ENCODE measurements at places on chromosomes 4 and X.

GRCh38 chr4:104907074-104907649 lies 239.5 kb upstream of the TET2 start:
- DNase-seq, result no peak

DNA sequence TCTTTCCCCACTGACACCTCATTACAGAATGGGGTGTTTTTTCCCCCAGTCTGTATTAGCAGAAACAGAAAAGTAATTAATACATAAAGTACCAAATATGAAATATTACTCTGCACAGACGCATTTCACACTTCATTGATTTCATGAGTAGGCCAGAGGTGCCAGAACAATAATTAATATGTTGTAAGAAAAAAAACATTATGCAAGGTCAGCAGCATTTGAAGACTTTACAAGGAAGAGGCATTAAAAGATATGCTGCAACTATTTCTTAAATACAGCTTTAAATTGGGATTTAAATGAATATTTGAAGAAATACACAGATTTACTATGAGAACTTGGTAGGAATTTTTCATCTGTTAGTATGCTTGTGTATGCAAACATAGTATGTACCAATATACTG lies 37.7 kb downstream of the NAA11 start:
- no peak for DNase-seq

DNA sequence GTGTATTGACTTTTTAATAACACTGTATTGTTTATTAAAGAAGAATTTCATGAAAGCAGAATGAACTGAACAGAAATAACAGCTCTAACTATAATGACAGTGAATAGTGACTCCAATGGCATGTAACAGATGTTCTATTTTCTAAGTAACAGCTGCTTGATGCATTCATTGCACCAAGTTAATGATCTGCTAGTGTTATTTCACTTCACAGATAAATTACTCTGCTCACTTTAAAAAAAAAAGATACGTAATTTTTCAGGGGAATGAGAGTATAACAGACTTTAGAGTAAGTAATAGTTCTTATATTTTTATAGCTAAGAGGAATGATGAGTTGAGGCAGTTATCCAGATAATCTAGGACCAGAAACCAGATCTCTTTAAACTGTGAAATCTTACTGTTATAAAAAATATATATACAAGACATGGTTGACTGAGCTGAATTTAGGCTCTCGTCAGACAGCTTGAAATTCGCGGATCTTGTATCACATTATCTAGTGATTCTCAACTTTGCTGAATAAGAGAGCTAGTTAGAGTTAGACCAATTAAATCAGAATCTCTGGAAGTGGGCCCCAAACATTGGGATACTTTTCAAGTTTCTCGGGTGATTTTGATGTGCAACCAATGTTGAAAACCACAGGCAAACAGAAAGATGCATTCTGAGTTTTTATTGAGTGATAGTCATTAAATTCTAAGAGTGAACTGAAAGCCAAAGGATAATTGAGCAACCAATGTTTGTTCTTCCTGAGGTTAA lies 840.7 kb downstream of the DMD start:
- DNase-seq, result no peak

GRCh38 chr4:169068423-169068822 lies 58.4 kb upstream of the CBR4 start:
- no peak for DNase-seq

DNA sequence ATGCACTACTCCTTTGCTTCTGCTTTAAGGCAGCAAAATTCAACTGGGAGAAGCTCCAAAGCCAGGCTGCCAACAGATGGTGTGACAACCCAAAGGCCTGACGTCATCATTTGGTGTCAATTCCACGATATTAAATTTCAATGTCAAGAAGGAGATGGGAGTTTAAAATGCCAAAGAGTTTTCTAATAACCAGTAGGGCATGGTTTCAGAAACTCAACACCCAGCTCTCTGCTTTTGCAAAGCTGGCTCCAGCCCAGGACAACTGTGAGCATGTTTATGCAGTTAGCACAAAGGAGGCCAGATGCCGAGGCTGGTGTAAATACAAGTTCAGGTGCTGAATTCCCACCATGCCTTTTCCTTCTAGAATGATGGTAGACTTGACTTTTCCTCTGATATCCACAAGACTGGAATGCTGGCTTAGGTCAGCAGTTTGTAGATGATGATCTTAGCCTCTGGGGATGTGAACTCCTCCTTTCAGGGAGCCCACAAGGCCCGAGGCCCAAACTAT lies 67.3 kb downstream of the AFAP1 start:
- DNase-seq, result no peak

All from activated naive CD4-positive, alpha-beta T cell (primary cell).